ENCODE measurements at places on chromosomes 16 and 17. TPM values are rescaled to one million over a fixed set of nuclear protein-coding genes. Genes with fewer than 3 reads are reported as not detected.

DNA sequence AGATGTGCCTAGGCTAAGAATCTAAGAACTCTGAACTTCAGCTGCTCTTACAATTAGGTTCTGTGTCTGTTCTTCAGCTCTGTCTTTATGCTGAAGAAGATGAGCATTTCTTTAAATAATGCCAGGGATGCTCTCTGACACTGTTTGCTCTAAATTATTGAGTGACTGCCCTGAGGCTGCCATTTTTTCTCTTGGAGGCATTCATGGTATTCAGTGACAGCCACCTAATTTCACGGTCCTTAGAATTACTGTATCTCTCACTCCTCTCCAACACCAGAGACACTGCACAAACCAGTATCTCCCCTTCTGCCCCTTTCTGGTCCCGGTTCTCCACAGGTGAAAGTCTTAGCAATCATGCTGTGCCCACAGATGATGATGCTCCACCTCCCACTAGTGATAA is 123.6 kb upstream of the MPHOSPH6 start:
- no peak for DNase-seq

DNA sequence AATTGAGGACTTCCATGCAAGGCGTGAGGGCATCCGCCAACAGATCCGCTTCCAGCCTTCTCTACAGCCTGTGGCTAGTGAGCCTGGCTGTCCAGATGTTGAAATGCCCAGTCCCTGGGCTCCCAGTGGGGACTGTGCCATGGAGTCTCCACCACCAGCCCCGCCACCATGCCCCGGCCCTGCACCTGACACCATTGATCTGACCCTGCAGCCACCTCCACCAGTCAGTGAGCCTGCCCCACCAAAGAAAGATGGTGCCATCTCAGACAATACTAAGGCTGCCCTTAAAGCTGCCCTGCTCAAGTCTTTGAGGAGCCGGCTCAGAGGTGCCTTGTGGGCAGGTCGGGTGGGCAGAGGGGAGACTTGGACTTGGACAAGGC is 3.1 kb downstream of the MAPK7 start:
- DNase-seq: no peak

DNA sequence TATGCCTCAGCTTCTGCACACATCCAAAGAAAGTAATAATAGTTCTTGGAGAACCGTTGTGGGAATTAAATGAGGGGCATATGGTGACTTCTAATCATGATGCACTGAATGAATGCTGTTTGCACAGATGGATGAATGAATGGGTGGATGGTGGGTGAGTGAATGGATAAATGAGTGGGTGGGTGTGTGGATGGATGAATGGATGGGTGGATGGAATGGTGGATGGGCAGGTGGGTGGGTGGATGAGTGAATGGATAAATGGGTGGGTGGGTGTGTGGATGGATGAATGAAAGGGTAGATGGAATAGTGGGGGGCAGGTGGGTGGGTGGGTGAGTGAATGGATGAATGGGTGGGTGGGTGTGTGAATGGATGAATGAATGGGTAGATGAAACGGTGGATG is 44.9 kb upstream of the FOXF1 start:
- no peak for DNase-seq

DNA sequence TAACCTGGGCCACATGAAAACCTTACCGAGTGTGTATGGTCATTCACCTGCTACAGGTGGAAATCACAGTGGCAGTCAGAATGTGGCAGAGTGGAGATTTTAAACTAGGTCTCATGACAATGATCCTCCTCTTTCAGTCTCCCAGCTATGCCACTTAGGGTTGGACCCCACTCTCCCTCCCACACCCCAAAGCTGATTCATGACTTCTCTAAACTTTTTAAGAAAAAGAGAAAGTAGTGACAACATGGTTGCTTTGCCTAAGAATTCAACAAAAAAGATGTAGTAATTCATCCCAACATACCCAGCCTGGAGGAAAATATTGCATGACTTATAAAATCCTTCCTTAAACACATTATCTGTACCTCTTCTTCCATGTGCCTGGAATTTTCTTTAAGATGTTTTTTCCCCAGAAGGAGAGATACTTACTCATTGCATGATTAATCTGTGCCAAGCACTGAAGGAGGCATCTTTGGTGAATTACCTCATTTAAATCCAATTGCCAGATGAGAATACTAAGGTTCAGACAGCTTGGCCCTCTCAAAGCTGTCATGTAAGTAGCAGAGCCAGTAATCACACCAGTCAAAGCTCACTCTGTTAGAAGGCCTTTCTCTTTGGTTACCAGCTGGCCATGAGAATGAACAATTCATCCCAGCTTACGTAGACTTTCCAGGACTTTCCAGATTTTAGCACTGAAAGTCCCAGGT is 119.9 kb downstream of the COPRS start:
- no peak for DNase-seq

Gene KRTAP2-3
- 0.69 TPM for total RNA-seq

GRCh38 chr17:46944931-46945330 is 22.0 kb downstream of the GOSR2 start:
- DNase-seq: no peak

DNA sequence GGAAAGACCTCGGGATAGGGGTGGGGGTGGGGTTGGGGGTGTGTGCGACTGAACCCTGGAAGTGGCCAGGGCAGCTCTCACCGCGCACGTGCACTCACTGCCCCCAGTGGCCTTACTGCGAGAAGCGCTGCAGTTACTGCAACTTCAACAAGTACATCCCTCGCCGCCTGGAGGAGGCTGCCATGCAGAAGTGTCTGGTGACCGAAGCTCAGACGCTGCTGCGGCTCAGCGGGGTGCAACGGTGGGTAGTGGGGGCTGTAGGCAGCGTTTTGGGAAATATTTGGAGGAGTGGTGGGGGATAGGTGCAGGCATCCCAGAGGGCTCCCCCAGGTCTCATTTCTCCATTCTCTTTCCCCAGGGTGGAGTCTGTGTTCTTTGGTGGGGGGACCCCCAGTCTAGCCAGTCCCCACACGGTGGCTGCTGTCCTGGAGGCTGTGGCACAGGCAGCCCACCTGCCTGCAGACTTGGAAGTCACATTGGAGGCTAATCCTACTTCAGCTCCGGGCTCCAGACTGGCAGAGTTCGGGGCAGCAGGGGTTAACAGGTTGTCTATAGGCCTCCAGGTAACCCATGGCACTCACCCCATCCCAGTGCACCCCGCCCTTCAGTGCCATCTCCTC is 972 bp downstream of the RSAD1 start:
- DNase-seq: peak; percentile 75

GRCh38 chr16:51095890-51096626 is 55.0 kb downstream of the SALL1 start:
- DNase-seq: no peak

Gene AOC3
- 0.41 TPM for total RNA-seq

DNA sequence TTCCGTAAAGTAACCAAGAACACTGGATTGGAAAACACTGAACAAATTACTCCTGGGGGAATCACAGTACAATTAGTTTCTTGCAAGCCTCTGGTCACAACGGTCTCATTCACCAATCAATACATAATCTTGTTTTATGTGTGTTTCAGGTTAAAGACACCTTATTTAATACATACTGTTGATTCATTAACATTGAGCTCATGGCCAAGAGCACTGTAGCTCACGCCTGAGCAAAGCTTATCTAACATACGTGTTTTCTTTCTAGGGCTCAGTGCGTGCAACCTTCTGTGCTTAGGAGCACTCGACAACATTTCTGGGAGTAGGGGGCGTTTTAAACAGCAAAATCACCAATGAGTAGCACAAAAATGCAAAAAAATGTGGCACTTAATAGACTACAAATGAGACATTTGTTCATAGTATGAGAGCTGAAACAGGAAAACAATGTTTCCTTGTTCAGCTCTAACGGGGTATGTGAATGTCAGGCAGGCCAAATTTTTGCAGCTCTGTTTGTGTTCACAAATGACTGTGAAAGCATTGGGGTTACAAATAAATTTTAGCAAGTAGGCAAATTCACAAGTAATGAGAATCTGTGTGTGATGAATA is 206.2 kb downstream of the CNTNAP4 start:
- no peak for DNase-seq

DNA sequence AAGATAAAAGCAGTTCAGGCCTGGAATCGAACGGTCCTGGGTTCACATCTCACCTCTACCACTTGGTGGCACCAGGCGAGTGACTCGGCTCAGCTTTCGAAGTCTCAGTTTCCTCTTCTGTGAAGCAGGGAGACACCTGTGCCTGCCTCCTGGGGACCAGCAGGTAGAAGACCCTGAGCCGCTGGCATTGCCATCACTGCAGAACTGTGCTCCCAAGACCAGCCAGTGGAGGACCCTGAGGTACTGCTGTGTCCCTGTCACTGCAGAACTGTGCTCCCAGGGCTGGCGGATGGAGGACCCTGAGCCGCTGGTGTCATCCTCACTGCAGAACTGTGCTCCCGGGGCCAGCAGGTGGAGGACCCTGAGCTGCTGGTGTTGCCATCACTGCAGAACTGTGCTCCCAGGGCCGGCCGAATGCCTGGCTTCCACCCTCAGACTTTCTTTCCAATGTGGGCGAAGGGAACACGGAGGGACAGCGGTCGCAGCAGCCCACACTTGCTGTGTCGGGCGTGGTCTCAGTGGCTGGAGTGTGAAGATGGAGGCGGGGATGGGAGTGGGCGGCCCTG is 8.7 kb upstream of the SLC7A5 start:
- no peak for DNase-seq

GRCh38 chr16:85619101-85619891 is 6.2 kb downstream of the GSE1 start:
- DNase-seq: no peak

Gene CDH16
- total RNA-seq: not detected

Gene PABPN1L
- total RNA-seq: not detected

DNA sequence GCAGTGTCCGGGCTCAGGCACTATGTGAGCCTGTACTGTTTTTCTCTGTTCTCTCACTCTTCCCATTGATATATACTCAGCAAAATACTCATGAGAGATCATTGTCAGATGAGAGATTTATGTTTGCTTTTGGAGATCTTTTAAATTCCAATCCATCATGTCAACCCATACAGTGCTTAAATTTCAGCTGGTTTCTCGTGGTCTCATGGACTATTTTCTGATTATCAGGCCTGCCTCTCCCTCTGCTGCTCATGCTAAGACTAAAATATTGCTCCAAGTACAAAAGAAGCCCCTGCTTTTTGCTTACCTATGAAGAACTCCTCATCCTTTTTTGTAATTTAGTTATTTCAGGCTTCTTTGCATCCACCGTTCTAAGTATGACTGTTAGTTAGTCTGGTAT is 547.2 kb downstream of the KCNJ2 start:
- DNase-seq: no peak

- DNase-seq: peak; percentile 63
These were observed 19.3 kb downstream of the CD2BP2 start for GRCh38 chr16:30335598-30336474.

- DNase-seq: no peak
These were observed 1.4 kb upstream of the CA7 start for GRCh38 chr16:66842765-66843164.

DNA sequence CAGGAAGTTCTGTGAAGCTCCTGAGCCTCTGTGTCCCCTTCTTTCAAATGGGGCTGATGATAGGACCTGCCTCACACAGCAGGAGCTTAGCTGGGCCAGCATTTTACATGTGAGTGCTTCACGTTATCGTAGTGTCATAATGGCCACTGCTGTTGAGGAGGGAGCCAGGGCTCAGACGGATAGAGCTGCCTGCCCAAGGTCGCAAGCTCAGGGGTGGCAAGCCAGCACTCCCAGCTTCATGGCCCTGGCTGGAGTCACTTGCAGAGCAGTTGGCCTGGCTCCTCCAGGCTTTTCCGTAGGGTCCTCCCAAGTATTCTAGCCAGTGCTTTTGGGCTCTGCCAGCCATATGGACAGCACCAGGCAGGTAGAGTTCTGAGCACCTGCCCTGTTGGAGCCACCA is 115.1 kb downstream of the SOCS1 start:
- no peak for DNase-seq

DNA sequence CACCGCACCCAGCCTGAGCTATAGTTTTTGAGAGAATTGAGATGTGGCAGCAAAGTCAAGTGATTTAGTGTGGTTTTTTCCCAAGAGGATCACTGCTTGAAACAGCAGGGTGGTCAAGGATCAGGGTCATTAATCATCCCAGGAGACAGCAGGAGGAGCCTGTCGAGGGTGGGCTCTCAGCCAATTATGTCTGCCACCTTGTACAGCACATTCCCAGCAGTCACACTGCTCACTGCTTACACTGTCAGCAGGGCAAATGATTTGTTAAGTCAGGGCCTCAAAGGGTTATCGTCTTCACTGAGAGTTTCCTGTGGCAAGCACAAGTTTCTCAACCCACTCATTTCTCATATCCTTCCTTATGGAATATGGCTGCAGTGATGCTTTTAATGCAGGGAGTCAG is 13.2 kb downstream of the B3GNT9 start:
- DNase-seq: peak; percentile 63

GRCh38 chr17:74389084-74389753 is 21.9 kb downstream of the GPR142 start:
- no peak for DNase-seq

- DNase-seq: peak; percentile 20
These were observed 48.4 kb upstream of the KDM8 start for GRCh38 chr16:27154705-27155521.

DNA sequence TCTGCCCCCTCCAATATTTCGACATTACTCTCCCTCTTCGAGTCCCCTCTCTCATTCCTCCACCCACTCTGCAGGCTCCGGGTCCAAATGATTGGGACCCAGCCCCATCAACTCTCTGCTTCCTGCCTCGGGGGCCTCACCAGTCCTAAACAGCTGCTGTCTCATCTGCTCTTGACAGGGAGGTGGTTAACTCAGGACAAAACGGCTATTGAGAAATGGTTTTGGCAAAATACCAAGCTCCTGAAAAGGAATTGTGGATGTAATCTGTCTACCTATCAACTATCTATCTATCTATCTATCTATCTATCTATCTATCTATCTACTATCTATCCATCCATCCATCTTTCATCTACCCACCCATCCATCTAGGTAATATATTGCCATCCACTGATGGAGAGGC is 2.2 kb downstream of the CD300H start:
- no peak for DNase-seq

- DNase-seq: no peak
These were observed 417.9 kb downstream of the MAF start for GRCh38 chr16:79182616-79183015.

- DNase-seq: peak; percentile 21
These were observed 25.3 kb downstream of the PRSS54 start for GRCh38 chr16:58269526-58269925.

Gene SLC4A1
- not detected for total RNA-seq

DNA sequence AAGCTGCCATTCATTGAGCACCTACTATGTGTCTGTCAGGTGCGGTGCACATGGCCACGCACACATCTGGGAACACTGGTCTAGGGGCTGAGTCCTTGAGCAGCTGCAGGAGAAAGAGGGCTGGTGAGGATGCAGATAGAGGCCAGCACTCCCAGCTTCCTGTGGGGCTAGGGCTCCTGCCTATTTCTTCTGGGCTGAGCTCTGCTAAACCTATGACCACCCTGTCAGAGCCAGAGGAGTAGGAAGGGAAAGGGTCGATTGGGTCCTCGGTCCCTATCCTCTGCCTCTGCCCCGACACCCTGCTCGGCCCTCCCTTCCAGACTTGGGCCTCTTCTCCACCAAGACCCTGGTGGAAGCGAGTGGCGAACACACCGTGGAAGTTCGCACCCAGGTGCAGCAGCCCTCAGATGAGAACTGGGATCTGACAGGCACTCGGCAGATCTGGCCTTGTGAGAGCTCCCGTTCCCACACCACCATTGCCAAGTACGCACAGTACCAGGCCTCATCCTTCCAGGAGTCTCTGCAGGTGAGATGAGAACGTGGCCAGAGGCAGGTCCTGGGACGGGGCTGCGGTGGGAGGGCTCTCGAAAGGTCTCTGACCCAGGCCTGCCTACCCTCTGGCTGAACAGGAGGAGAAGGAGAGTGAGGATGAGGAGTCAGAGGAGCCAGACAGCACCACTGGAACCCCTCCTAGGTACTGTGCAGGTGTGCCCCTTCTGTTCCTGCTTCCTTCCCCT is 4.0 kb upstream of the TMEM88 start:
- no peak for DNase-seq

All from A172 (cell line).